ENCODE measurements at places on chromosomes 7 and 10.

GRCh38 chr7:106978425-106979420 lies 65.8 kb upstream of the PRKAR2B start:
- DNase-seq: no peak

GRCh38 chr10:124570646-124571045 lies 109.0 kb downstream of the LHPP start:
- DNase-seq: no peak

- DNase-seq: no peak
These were observed 3.7 kb downstream of the NPC1L1 start for GRCh38 chr7:44537442-44537841.

DNA sequence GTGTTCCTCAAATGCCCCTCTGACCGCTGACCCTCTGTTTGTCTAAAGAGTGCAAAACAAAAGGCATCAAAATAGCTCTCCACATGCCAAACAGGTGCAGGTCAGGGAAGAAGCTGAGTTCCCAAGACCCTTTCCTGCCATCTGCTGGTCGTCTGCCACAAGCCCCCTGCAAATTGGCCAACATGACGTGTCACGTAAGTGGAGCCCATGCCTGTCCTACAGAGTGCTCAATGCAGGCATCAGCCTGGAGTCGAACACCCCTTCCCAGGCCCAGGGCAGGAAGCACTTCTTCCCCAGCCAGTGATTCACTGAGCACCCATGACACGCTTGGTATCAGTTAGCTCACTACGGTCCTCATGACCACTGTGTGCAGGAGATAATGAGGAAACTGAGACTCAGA lies 14.1 kb downstream of the TMEM72 start:
- peak; percentile 46 for DNase-seq

DNA sequence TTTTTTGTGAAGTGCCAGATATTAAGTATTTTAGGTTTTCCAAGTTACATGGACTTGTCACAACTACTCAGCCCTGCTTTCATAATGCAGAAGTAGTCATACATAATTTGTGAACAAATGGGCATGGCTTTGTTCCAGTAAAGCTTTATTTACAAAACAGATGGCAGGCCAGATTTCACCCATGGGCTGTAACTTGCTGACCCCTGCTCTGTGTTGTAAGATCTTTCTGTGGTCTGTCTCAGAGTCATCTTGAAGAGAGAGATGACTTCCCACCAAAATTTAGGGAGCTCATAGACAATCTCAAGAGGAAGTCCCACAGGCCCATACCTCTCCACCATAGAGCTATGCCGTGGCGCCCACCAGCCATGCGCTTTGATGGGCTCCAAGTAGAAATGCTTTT lies 616.1 kb downstream of the LRMDA start:
- no peak for DNase-seq
